Activated CD8-positive, alpha-beta memory T cell treated with anti-CD3 and anti-CD28 coated beads for 4 hours (primary cell): ENCODE measurements at places on chromosomes 2 and 18.

GRCh38 chr2:54366487-54367280 lies 89.4 kb upstream of the SPTBN1 start:
- DNase-seq: no peak

GRCh38 chr2:187224989-187225388 lies 223.1 kb downstream of the CALCRL start:
- DNase-seq: no peak

DNA sequence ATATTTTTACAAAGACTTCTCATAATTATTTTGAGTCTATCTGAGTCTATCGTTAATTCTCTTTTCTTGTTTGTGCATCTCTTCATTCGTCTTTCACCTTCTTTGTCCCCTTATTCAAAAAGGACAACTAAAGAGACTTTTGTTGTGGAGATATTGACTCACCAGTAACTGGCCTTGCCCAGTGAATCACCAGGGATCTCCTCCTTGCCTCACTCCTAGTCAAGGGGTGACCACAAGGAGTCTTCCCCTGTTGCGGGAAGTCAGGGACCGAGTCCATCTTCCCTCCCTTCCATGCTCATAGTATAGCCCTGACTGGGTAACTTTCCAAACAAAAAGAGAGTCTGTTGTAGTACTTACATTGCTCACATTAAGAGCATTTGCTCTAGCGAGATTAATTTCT lies 158.9 kb downstream of the NEB start:
- DNase-seq: no peak

- no peak for DNase-seq
Measured at GRCh38 chr2:163455815-163456214, 280.0 kb downstream of the FIGN start.

DNA sequence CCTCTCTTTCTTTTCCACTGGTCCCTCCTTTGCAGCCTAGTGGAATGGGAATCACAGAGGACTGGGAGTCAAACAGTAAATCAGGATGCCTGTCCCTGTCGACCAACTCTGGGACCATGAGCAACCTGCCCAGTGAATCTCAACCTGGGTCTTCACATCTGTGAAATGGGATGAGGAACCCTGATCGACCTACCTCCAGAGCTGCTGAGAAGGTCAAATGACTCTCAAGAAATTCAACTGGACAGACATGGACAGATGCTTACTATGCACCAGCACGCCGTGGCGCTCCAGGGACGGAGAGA lies 73.3 kb upstream of the TAF1B start:
- no peak for DNase-seq

GRCh38 chr18:55634545-55634944 lies 46.6 kb upstream of the TCF4 start:
- no peak for DNase-seq

DNA sequence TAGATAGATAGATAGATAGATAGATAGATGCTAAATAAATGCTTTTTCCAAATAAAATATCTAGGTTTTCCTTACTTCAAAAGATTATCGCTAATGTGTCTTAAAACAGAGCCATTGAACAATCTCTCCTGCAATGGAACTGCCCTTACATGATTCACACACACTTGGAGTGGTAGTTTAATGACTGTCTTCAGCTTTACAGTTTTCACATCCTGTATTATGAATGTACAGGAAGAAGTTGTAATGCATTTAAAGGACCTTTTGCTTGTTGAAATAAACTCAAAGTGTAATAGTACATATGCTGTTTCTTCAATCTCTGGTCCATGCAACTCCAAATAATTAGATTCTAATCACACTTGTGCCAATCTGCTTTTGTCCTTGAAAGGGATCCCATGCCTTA lies 797.6 kb upstream of the CDH2 start:
- no peak for DNase-seq

GRCh38 chr2:54609647-54610046 lies 113.8 kb upstream of the EML6 start:
- no peak for DNase-seq

DNA sequence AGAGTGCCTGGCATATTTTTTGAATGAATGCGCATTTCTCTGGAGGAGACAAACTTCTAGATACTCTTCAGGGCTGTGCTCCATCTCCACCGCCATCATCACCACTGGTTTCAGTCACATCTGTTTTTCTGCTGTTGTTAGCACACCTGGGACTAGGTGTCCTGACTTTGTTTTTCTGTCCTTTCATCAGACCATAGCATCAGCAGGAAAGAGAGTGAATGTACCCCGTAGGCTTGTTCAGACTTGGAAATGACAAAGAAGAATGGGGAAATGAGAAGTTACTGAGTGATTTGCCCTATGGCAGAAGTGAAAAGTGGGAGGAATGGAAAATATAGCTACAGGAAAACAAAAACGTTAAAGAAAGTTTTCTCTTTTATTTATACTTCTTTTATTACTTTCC lies 965.2 kb upstream of the FANCL start:
- DNase-seq: no peak

GRCh38 chr2:74183878-74184277 lies 5.2 kb upstream of the MOB1A start:
- no peak for DNase-seq

DNA sequence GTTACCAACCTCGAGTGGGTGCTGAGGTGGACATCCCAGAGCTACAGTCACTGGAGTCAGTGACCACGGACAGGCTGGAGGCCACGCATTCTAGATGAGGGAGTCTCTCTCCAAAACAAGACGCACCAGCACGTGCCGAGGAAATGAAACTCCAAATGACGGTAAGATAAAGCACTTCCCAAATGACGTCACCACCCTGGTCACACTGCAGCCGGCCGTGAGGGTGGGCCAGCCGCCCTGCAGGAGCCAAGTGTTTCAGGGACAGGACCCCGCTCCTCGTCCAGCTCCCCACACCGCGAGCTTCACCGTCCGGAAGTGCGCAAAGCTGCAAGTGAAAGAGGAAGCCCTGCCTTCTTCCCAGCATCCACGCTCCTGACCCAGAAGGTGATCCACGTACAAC lies 99.4 kb downstream of the ZNF516 start:
- DNase-seq: no peak

DNA sequence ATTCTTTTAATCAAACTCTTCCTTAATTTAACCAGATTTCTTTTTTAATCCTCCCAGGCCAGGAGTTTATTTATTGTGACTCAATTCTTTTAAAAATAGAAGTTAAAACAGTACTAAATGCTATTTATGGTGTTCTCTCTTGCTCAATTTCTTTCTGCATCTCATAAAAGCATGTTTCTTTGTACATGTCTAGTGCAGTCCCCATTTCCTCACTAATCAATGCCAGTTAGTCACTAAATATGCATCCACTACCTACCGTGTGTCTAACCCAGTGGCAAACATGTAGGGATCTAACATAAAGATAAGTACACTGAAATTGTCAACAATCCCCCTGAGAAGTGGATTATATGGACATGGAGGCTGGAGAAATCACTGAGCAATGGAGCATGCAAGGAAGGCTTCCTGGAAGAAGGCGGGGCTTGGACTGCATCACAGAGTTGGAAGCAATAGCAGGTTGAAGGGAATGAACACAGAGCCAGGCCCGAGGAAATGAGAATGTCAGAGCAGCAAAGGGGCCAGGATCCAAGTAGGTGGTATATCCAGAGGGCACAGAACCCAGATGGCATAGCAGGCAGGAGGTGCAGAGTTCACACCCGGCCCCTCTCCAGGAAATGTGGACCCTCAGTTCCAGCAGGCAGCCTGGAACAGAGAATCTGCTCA lies 105.3 kb upstream of the FOSL2 start:
- no peak for DNase-seq

DNA sequence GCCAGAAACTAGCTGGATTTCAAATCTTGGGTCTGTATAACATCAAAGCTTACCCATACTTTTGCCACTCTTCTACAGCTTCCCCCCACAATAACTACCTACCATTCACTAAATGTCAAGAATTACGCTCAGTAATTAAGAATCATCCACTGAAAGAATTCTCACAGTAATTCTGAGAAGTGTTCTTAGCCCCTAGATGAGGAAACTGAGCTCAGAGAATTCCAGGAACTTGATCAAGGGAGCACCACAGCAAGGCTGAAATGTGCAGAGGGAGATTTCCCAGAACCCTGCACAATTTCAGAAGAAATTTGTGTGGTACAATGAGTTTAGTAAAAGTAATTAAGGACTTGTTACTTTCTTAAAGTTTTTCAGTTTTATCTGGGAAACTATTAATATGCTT lies 194.5 kb upstream of the STK17B start:
- no peak for DNase-seq

DNA sequence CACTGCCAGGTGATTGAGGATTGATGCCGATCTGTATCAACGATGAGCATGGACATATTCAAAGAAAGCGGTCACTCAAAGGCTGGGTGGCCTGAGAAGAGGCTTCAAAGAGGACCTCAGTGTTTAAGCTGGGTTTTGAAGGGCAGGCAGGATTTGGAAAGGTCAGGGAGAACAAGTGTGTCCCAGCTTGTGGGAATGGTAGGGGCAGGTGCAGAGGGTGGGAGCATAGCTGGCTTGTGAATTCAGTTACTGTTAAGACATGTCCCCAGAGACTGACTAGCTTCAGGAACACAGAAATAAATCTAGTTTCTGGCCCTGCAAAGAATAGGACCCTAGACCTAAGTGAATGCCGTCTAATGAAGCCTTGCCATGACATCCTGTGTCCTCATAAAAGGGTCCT lies 363.4 kb downstream of the CLIP4 start:
- DNase-seq: no peak

- DNase-seq: peak; percentile 27
Measured at GRCh38 chr2:121648206-121649148, 785 bp downstream of the CLASP1 start.
